CD4-positive, alpha-beta T cell treated with Interleukin-6 at 100 ng/mL for 8 hours (primary cell): ENCODE measurements at places on chromosomes 12 and 14.

DNA sequence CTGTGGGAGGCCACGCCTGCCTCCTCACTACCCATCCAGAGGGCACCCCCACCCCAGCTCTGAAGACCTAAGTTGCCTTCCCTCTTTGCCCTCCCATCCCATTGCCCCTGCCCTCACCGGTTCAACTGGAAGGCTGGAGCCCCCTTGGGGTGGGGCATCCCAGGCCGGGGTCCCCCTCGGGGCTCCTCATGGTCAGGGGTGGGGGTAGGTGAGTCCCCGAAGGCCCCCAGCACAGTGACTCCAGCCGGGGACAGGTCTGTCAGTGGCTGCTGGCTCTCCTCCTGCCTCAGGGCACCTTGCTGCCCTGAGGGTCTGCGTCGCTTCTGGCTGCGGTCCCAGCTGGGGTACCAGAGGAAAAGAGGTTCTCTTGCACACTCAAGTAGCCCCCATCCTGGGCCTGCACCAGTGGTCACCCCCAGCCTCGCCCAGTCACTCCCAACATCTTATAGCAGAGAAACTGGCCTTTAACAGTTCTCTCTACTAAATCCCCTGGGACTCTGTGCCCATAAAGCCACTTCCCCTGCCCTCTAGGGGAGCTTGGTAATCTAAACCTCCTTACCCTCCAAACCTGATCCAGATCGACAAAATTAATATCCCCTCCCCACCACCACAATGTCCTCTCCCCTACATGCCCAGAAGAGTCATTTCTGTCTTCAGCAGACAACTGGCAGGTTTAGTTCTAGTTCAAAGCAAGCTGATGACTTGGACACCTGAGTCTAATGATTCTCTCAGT, 5.1 kb downstream of the PIANP start:
- DNase-seq, result no peak

DNA sequence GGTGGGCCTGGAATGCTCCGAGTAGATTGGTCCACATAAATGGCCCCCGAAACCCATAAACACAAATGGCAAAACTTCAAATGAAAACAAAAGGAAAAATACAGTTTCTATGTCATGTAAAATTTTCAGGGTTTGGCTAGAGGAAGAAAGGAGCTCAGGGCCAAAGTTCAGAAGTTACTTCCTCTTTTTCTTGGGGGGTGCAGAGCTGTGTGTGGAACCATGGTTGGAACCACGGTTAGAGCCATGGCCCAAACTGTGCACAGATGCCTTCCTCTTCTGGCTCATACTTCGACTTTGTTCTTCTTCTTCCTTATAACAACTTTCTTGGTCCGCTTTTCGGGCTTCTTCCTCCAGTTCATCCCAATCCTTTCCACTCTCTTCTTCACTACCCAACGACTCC, 51.7 kb downstream of the MGST1 start:
- no peak for DNase-seq

- DNase-seq, result no peak
Measured at GRCh38 chr12:84922693-84923092, 10.1 kb upstream of the SLC6A15 start.

DNA sequence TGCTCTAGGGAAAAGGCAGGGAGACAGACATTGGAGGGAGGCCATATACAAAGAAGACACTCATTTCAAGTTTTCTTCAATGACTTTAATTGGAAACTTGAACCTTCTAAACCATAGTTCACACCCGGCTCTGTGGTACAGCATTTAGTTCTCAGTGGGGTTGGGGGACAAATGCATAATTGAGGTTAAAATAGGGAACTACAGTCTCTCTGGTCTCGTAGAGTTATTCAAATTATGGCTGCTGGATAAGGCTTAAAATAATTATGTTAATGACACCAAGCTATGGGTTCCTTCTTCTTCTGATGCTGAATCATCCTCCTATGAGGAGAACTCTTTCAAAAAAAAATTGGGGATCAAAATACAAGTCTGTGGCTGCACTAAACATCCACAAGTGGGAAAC, 3.8 kb upstream of the RPAP3 start:
- no peak for DNase-seq

- DNase-seq, result no peak
Measured at GRCh38 chr14:27367345-27367744, 769.5 kb upstream of the NOVA1 start.

GRCh38 chr12:96989916-96990315, 82.9 kb downstream of the NEDD1 start:
- DNase-seq, result no peak

DNA sequence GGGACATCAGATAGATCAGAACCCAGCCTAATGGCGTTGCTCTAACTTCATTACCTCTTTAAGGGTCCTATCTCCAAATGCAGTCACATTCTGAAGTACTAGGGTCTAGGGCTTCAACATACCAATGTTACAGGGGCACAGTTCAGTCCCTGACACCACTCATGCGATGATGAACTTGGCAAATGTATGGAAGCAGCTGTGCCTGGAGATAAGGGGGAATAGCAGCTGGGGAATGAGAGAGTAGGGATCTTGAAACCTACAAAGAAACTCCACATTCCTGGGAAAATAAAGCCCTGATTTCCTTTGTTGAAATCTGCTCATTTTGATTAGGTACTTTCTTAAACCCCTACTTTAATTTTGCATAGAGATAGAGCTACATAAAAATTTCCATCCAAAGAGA, 20.5 kb upstream of the TMCC3 start:
- DNase-seq, result no peak

GRCh38 chr12:10562306-10562933, 51.0 kb downstream of the MAGOHB start:
- DNase-seq, result peak; percentile 30

- DNase-seq, result no peak
Measured at GRCh38 chr14:59454139-59454538, 11.0 kb downstream of the GPR135 start.

- no peak for DNase-seq
Measured at GRCh38 chr14:35236806-35237205, 55.4 kb upstream of the PSMA6 start.

GRCh38 chr12:12784911-12785814, at the start of gene APOLD1:
APOLD1 (plus strand) TSS chr12:12785659; CDS start chr12:12785692, 33 bp downstream.
- no peak for DNase-seq

- no peak for DNase-seq
Measured at GRCh38 chr12:63905544-63905943, 61.0 kb downstream of the SRGAP1 start.

DNA sequence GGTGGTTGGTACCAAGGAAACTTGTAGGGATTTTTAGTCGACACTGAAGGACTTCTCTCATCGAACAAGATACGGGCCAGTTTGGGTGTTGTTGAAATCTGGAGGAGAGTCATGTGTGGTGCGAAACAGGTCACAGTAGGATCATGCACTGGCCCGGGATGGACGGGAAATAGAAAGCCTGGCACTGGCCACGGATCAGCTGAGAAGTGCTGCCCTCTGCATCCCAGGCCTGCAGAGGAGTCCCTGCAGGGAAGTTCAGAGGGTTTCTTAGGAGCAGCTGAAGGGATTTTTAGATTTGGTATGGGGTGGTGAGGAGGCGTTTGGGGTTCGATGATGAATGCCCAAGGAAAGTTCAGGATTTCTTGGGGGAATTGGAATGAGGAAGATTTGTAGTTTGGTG, 63.1 kb downstream of the TSPAN9 start:
- no peak for DNase-seq

GRCh38 chr12:78473136-78473535, 391.4 kb upstream of the SYT1 start:
- no peak for DNase-seq

- no peak for DNase-seq
Measured at GRCh38 chr14:79831195-79831892, 380.0 kb downstream of the DIO2 start.

- no peak for DNase-seq
Measured at GRCh38 chr12:92933606-92934005, 4.5 kb upstream of the EEA1 start.
